Activated T-helper 9 cell treated with anti-CD3 and anti-CD28 coated beads, Interleukin-2, amount 50 U/mL, for 16 hours (primary cell): ENCODE measurements at places on chromosomes 7 and 10.

GRCh38 chr7:99601656-99602310, 3.7 kb downstream of the TMEM225B start:
- DNase-seq, result no peak

- no peak for DNase-seq
Observed at GRCh38 chr10:101832325-101832771, 11.3 kb downstream of the KCNIP2 start.

GRCh38 chr10:80259405-80259871, 30.0 kb downstream of the MAT1A start:
- DNase-seq, result no peak

- DNase-seq, result no peak
Observed at GRCh38 chr10:32054094-32054493, 2.1 kb downstream of the KIF5B start.
